CD8-positive, alpha-beta T cell (primary cell): ENCODE measurements at places on chromosomes 5 and 9.

GRCh38 chr5:66986009-66986408 lies 210.6 kb downstream of the CD180 start:
- DNase-seq, result no peak

DNA sequence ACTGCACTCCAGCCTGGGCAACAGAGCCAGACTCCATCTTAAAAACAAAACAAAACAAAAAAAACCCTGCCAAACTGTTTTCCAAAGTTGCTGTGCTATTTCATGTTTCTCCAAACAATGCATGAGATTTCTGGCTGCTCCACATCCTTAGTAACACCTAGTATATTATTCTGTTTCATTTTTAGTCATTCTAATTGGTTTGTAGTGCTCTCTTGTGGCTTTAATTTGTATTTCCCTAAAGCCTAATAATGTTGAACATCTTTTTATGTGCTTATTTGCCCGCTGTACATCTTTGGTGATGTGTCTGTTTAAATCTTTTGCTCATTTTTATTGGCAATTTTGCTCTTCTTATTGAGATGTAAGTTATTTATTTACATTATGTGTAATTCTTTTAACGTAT lies 18.4 kb upstream of the TTC1 start:
- no peak for DNase-seq

GRCh38 chr9:90975781-90976538 lies 174.3 kb downstream of the SYK start:
- DNase-seq, result no peak

- no peak for DNase-seq
Observed at GRCh38 chr9:112873773-112874405, 16.8 kb downstream of the SLC46A2 start.

GRCh38 chr9:90044710-90045151 lies 439.9 kb downstream of the GADD45G start:
- DNase-seq, result no peak

DNA sequence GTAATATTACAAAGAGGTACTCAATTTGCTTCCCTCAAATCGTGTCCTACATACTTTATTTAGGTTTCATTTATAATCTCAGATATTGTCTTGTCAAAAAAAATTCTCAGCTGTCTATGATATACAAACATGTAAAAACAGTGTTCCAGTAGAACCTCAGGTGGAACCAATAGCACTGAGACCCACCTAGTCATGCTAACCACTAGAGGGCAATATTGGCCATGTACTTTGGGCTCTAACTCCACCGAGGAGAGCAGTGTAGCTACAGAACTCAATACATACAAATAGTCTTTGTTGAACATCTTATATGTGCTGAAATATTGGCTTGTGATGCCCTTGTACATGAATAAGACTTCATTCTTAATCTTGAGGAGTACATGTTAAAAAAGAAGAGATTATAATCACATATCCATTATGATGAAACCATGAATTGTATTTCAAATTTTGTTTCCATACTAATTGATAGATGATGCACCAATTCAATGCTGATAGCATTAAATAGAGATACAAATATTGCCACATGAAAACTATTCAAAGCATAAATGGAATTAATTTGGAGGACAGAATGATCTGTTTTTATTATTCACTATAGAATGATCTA lies 71.2 kb upstream of the CNTLN start:
- DNase-seq, result no peak

GRCh38 chr9:131475956-131476776 lies 26.6 kb upstream of the POMT1 start:
- DNase-seq, result no peak

GRCh38 chr5:81302596-81302995 lies 1.2 kb downstream of the ZCCHC9 start:
- DNase-seq, result no peak

DNA sequence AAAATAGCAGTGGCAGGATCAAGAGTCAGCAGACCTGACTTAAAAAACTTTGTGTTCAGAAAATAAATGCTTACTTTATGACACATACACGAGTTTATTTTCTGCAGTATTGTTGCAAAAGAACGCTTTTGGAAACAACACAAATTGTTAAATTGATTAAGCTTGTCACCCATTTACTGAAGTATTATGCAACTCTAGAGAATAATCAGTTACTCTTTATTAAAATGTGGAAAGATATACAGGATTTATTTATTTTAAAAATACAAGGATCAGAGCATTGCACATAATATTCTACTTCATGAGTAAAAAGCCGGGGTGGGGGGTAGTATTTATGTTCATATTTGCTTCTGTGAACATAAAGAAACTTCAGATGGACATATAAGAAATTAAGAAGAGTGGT lies 20.0 kb downstream of the FYB1 start:
- no peak for DNase-seq

GRCh38 chr5:150497274-150497988 lies 10.5 kb upstream of the NDST1 start:
- DNase-seq, result no peak

- DNase-seq, result no peak
Observed at GRCh38 chr5:178439493-178440180, 150.6 kb downstream of the COL23A1 start.

GRCh38 chr9:7180247-7180646 lies 422.5 kb downstream of the KDM4C start:
- DNase-seq, result no peak

DNA sequence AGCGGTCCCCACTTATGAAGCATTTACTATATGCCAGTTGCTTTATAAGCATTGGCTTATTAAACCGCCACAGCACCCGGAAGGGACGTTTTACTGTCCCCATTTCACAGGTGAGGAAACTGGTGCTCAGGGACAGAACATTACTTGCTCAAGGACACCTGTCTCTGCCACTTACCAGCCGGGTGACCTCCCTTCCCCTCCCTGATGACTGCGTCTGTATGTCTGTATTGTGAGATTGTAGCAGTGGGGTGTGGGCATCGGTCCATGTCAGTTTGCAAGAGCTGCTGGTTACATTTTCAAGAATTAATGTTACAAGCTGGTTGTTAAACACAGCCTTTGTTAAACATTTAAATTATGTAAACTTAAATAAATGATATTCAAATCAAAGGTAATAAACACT lies 77.6 kb upstream of the LMX1B start:
- DNase-seq, result no peak

GRCh38 chr9:30039712-30040111 lies 2344.7 kb upstream of the ACO1 start:
- DNase-seq, result no peak

DNA sequence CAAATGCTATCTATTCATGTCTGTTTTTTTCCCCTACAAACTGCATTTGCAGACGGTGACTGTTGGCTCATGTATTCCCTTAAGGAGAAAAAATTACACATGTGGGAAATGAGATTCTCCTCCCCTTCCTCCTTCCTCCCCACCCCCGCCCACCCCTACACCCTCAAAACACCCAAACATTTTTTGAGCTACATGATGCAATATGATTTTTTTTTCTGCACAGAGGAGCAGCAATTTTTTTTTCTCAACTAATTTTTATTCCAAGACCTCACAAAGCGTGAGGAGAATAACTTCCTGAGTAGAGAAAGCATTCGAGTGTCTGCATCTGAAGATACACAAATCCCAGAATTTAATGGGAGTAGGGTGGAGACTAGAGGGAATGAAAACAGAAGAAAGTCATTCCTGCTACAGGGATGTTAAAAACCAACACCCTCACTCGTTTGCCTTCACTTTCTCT lies 118.1 kb downstream of the PRDM6 start:
- DNase-seq, result no peak

DNA sequence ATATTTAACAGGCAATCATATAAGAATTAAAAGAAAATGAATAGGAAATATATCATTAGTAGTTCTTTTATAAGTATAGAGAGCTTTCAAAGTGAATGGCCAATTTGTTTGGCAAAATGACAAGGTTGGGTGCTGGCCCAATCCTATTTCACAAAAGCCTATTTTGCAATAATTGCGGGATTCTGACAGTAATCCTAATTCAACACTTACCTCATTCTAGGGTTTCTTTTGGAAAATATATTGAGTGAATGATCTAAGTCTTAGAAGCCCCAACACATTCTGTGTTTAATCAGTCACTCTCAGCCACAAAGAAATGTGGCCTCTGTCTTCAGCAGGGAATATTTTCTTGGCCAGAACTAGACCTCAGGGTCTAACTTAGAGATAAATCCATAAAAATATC lies 835.9 kb upstream of the ZNF608 start:
- no peak for DNase-seq

- no peak for DNase-seq
Observed at GRCh38 chr9:106075960-106076327, 381.6 kb downstream of the TMEM38B start.

DNA sequence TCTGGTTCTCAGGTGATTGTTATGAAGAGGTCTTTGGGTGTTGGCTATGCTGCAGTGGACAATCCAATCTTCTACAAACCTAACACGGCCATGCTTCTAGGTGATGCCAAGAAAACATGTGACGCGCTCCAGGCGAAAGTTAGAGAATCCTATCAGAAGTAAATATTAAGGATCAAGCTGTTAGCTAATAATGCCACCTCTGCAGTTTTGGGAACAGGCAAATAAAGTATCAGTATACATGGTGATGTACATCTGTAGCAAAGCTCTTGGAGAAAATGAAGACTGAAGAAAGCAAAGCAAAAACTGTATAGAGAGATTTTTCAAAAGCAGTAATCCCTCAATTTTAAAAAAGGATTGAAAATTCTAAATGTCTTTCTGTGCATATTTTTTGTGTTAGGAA lies 101.3 kb downstream of the NNT start:
- no peak for DNase-seq

DNA sequence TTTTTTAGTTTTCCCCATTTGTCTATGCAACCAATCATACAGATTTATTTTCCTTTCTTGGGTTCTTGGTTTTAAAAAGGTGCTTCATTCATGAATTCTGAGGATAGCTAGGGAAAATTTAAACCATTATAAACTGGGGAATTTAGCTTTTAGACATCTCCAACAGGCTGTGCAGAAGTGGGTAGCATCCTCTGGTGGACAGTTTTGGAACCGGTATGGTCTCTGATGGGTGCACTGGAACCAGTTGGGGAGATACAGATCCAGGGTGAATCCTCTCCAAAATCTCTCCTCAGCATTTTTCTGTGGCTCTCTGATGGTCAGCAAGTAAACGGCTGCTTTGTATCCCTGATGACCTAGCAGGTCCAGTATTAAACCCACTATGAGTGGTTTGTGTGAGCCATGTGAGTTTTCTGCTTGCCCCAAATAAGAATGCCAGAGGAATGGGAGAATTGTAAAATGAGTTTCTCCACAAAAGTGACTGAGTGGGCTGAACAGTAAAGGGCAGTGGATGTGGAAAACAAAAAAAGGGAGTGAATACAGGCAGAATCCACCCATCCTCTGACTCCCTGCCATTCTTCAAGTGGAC lies 9.1 kb upstream of the DNAJC25 start:
- no peak for DNase-seq

DNA sequence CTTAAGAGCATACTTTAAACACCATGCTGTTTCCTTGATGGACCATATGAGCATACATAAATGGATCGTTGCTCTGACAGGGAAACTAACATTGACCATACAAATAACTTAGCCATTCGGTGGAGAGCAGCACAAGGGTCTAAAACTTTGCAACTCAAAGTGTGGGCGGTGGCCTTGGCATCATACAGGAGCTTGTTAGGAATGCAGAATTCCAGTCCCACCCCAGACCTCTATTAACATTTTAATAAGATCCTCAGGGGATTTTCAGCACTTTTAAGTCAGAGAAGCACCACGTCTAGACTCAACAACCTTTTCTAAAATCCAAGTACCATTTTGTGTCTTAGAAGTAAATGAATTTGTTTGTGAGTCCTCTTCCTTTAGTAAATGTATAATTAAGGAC lies 260.9 kb downstream of the EBF1 start:
- no peak for DNase-seq

DNA sequence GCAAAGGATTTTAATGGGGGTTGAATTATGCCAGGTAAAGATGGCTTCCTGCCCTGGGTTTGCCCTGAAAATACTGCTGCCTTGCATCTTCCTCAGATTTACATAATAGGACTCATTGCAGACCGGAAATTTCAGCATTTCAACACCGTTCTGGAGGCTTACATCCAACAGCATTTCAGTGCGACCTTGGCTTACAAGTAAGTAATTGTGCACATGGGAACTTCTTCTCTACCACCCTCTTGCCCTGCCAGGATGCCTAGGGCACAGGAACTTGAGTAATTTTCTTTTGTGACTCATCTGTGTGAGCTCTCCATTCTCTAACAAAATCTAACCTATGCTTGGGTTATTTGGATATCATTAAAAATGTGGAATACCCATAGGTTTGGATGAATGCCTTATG lies 80.2 kb downstream of the DOCK2 start:
- DNase-seq, result no peak

- no peak for DNase-seq
Observed at GRCh38 chr5:97641081-97641480, 458.0 kb upstream of the RIOK2 start.

- no peak for DNase-seq
Observed at GRCh38 chr5:165874851-165875250, 2369.4 kb downstream of the MAT2B start.

- no peak for DNase-seq
Observed at GRCh38 chr9:35717132-35717870, 14.7 kb downstream of the TLN1 start.

DNA sequence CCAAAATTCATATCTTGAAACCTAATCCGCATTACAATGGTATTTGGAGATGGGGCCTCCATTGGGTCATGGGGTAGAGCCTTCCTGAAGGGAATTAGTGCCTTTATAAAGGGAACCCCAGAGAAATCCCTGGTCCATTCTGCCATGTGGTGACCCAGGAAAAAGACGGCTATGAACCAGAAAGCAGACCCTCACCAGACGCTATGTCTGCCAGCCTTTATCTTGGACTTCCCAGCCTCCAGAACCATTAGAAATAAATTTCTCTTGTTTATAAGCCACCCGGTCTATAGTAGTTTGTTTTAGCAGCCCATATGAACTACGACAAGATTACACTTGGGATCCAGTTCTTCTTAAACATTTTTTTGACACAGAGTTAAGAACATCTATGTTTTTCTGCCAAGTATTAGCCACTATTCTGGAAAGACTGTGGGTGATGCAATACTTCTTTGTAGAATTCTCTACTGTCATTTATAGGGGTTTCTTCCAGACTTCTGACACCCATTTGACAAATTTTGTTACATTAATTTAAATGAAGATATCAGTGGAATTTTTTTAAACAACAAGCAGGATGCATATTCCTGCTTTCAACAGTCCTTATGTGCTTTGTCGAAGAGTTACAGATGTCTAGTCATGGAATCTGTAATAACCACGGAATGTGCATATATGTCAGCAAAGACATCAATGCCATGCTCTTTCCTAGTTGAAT lies 572.4 kb downstream of the NR2F1-AS1 start:
- DNase-seq, result no peak

- DNase-seq, result no peak
Observed at GRCh38 chr5:89613222-89613956, 730.4 kb upstream of the MEF2C start.

GRCh38 chr9:2496169-2496568 lies 125.4 kb upstream of the VLDLR start:
- DNase-seq, result no peak

- no peak for DNase-seq
Observed at GRCh38 chr5:29960323-29960722, 1233.2 kb upstream of the CDH6 start.
